ENCODE measurements at places on chromosomes 16 and 17.

GRCh38 chr17:9239793-9240658 lies 218.7 kb downstream of the NTN1 start:
- DNase-seq, result peak; percentile 56

GRCh38 chr17:73503560-73503959 lies 140.7 kb downstream of the SDK2 start:
- no peak for DNase-seq

DNA sequence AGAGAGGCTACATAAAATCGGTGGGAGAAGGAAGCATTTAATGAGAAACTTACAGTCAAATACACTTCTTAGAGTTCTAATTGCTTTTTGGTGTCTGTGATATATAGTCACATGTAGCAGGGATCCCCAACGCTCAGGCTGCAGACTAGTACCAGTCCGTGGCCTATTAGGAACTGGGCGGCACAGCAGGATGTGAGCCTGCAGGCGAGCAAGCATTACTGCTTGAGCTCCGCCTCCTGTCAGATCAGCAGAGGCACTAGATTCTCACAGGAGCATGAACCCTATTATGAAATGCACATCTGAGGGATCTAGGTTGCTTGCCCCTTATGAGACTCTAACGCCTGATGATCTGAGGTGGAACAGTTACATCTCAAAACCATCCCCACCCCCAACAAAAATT lies 158.5 kb downstream of the TANC2 start:
- no peak for DNase-seq

GRCh38 chr17:42436391-42436790 lies 13.3 kb upstream of the CAVIN1 start:
- peak; percentile 99 for DNase-seq

DNA sequence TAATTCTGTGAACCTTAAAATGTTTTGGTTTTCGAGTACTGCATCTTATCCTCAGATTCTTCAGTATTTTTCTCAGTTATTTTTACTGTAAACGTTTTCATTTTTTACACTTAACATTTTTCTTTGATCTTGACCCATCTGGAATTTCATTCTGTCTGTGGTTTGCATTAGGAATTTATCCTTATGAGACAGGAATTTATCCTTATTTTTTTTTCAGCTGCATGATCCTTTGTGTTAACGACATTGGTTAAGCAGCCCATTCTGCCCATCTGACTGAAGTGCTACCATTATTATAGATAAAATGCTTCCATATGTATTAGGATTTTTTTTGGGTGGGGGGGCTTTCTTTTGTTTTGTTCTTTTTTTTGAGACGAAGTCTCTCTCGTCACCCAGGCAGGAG lies 41.0 kb downstream of the SNX29 start:
- peak; percentile 25 for DNase-seq

DNA sequence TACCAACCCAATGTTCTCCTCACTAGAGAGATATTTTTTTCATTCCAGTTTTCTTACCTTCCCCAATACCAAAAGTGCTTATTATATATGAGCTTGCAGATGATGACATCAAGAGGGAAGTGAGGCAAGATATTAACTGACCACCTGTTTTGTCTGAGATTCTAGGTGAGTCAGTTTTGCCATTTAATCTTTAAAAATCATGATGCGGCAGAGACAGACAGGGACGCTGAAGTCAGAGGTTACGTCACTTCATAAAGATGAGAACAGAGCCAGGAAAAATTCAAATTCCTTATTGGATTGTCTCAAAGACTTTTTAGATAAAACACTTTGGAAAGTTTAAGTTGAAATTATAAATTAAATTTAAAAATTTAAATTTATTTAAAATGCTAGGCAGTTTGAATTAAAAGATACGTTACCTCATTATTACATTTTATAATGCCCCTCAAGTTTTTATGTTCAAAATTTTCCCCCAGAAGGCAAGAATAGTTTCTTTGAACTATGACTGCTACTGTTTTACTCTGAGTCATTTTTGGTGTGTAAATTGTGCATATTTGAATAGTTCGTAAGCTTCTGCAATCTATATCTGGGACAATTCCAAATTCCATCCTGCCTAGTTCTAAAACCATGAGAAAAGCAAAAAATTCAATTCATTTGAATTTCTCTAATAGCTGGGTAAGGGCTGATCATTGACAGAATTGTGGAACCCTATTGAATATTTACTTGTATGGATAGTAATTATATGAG lies 839.6 kb upstream of the GOT2 start:
- peak; percentile 91 for DNase-seq

DNA sequence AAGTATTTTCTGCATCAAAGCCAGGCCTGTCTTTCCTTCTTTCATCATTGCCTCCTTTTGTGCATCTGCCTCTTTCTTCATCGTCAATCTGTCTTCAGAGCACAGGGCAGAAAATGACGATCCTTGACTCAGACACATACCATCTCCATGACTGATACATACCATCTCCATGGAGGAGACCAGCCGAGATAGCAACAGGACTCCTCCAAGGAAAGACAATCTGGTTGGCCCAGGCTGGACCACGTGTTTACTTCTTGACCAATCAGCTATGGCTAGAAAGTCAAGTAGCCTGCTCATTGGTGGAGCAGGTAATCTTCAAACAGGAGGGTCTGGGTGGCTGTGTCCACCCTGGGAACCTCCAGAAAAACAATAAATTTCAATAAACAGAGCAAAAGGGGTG lies 164.6 kb downstream of the CPPED1 start:
- DNase-seq, result peak; percentile 74

DNA sequence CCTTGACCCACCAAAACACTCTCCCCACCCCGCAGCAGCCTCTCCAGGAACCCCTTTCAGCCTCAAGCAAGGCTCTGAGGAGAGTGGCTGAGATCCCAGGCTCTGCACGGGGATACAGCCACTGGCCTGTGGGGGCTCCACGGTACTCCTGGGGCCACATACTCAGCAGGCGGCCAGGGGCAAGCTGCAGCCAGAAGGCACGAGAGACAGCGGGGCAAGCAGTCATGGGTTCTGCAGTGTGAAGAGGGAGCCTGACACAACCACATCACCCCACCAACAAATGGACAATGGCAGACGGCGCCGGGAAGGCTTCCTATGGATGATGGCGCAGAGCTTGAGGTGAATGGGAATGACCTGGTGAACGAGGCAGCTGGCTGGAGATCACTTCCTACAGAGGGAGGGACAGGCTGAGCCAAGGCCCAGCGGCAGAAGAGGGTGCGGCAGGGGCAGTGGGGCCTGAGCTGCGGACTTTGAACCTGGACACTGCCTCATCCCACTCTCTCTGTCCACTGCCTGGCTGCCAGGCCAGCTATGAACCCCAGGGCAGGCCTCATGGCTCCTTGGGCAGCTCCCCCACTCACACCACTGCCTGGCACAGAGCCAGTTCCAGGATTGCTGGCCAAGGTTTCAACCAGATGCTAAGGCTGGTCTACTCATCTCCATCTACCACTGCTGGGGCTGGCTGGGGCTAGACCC lies 10.8 kb upstream of the BCAR1 start:
- no peak for DNase-seq

- no peak for DNase-seq
Observed at GRCh38 chr16:17215936-17216335, 254.8 kb downstream of the XYLT1 start.

DNA sequence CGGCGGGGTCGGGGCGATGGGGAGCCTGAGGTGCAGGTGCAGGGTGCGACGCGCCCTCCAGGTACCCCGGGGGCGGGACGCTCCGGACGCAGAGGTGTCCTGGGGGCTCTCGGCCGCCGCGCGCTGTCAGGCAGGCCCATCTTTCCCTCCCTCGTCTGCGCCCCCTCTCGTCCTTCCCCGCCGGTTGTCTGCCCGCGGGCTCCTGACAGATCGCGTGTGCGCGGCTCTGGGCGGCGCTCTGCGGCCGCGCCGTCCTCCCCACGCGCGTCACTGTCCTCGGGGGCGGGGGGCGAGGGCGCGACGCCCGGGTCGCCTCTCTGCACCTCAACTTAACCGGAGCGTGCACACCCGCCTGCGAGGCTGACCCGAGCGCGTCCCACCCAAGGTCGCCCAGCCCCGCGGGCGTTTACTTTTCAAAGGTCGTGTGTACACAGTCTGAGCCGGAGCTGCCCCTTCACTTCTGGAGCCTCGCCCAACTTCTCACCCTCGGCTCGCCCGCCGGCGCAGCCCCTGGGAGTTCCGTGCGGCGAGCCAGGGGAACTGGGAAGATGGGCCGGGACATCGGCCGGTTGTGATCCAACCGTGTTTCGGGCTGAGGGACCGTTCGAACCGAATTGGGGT lies 512 bp downstream of the AKAP1 start:
- DNase-seq, result peak; percentile 50

GRCh38 chr17:80856863-80857755 lies 134.5 kb upstream of the CHMP6 start:
- no peak for DNase-seq

DNA sequence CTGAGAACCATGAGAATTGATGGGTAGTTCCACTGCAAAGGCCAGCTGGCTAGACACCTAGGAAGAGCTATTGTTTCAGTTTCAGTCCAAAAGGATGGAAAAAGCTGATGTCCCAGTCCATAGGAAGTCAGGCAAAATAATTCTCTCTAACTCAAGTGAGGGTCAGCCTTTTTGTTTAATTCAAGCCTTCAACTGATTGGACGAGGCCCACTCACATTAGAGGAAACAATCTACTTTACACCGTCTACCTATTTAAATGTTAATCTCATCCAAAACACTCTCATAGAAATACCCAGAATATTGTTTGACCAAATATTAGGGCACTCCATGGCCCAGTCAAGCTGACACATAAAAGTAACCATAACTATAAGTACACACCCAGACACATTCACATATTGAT lies 14.4 kb upstream of the CCL13 start:
- no peak for DNase-seq

DNA sequence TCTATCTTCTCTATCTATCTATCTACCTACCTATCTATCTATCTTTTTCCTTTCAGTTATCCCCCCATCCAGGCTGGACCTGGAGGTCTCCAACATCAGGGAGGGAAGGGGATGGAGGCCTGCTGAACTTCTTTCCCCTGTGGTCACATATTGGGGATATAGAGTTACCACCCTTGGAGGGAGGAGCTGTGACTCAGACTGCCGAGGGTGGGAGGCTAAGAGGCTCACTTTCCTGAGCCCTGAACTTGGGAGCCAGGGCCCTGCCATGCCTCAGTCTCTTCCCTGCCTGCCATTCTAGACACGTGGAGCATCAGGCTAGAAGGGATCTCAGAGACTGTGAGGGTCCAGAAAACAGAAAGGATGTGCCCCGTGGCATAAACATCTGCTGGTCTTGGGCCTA lies 8.4 kb downstream of the LRRC3C start:
- DNase-seq, result peak; percentile 37

DNA sequence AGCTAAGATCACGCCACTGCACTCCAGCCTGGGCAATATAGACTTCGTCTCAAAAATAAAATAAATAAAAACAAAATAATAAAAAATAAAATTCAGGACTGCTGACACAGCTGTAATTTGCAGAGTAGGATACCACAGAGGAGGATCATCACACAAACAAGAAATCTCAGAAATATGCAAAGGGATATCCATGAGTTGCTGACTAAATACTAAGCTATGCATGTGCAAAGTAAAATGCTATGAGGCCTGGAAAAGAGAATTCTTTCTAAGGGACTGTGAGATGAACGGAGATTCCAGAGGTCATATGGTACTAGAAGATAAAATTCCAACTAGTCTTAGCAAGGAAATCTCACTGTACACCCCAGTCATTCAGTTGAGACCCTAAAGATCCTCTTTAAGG lies 74.8 kb downstream of the SLC39A11 start:
- peak; percentile 83 for DNase-seq

DNA sequence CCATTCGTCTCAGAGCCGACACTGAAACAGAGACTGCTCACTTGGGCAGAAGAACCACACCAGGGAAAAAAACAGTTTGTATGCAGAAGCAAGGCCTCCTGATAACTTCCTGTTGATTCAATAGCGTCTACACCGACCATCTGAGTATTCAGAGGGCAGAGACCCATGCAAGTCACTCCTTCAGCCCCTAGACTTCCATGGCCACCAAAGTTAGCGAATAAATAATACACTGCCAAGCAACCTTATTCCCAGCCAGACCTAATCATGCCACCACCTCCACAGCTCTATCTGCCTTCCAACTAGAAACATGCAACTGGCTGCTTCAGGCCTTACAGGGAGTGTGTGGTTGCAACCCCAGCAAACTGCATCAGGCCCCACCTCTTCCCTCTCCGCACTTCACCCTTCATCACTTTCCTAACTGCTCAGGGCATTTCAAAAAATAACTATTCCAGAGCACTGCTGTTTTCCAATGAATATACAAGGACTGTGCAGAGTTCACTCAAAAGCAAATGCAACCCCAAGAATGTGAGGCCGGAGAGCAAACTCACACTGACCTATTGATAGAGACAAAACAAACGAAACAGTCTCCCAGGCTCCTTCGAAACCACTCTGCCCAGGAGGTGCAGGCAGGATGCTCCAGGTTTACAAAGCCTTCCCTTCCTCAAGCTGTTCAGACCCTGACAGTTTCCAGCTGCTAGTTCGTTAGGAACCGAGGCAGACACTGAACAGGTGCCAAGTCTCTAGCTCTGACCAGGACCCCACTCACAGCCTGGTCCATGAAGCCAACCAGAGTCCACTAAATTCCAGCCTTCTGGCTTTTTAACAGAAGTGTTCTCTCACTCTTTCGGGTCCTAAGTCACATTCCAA lies 3.6 kb downstream of the USP7 start:
- peak; percentile 16 for DNase-seq

DNA sequence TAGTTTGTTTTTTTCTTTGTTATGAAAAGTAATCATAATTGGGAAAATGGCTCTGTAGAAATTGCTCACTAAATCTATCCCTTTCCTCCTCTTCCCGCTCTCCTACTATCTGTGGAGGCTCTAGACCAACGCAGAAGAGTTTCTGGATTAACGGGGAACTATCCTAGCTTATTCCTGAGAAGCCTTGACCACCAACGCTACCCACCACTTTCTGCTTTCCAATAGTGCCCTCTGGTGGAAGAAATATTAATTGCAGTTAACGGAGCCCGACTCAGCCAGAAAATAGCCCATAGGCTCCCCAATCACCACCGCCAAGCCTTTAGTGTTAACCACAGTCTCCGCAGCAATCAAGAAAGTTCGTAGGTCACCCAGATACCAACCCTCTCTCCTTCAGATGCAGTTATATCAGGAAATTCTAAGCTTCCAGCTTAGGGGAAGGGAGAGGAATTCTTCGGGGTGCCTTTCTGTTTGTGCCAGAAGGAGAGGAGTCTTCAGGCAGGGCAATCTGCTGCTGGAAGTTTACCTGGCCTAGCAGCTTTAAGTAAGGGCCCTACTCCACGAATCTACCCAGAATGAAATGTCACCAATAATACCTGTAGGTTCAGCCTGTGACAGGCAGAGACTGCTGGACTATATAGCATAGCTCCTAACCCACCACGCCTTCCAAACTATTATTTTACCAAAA lies 23.0 kb upstream of the NSRP1 start:
- DNase-seq, result peak; percentile 26

GRCh38 chr17:4483012-4483840 lies 15.5 kb upstream of the SPNS2 start:
- DNase-seq, result no peak

DNA sequence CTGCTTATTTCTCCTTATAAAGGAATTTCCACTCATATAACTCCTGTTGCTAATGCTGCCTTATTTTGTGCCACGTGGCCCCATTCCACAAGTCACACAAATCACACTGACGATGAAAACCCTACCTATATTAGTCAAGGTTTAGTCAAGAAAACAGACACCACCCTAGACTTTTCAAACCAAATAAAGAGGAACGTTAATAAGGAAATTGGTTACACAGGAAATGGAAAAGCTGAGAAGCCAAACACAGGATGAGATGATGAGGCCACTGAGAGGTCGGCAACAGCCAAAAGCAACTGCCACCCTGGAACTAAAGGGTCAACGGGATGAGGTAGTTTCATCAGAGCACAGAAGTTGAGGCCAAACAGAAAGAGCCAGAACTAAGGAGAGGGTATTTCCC lies 47.3 kb upstream of the ALOX12 start:
- peak; percentile 1 for DNase-seq
